ENCODE measurements at places on chromosomes 16 and 17.
A peak's percentile ranks its signal among the peaks of the same experiment; 100 is the strongest.

DNA sequence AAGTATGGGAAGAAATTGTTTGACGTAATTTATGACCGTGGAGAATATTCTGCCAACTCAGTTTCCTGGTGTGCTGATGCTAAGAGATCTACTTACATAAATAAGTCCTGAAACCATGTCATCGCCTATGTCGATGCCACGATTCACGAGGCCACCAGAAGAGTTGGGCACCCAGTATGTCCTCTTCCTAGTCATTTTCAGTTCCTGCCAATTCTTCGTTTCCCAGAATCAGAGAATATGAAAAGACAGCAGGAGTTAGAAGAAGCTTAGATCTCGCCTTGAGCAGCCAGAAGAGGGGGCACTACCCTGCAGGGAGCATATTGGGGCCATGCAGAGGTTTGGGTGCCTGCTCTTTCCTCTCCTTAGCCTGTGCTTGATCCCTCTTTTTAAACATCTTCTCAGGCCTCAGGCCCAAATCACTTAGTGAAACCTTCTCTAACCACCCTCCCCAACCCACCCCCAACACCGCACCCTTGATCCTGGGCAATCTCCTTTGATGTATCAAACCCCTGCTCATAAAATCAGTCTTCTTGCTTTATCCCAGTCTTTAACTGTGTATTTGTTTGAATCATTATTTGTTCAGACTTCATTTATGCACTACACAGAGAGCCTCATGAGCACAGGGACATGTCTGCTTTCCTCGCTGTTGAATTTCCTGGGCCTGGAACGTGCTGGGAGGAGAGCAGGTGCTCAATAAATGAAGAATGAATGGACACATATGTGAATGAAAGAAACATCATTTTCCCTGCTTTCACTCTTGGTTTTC is 12.2 kb upstream of the LONP2 start:
- DNase-seq: peak; percentile 59

GRCh38 chr17:31321481-31321880 is at the start of gene EVI2A:
TSS of gene EVI2A (minus strand) at chr17:31321622. CDS start at chr17:31319013, 2,609 bp downstream.
- DNase-seq: peak; percentile 68

GRCh38 chr17:83057793-83058265 is 21.6 kb upstream of the METRNL start:
- no peak for DNase-seq

- no peak for DNase-seq
Observed at GRCh38 chr16:14445937-14446715, 183.9 kb downstream of the PARN start.

DNA sequence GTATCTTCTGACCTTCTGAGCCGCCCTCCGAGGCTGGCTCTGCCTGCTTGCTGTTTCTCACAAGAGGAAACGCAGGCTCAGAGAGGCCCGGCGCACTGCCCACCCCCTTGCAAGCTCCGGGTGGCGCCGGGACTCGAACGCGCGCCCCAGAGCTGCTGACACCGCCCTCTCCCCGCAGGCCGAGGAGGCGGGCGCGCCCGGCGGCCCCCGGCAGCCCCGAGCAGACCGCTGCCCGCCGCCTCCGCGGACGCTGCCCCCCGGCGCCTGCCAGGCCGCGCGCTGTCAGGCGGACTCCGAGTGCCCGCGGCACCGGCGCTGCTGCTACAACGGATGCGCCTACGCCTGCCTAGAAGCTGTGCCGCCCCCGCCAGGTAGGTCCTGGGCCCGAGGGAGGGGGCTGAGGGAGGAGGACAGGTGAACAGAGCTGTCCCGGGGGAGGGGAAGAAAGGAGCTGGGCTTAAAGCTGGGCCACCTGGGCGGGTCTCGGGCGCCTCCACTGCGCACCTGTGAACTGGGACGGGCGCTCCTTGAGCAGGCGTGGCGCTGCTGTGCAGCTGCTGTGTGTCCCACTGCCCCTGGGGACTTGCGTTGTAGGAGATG is 18.2 kb downstream of the WFDC1 start:
- DNase-seq: no peak

DNA sequence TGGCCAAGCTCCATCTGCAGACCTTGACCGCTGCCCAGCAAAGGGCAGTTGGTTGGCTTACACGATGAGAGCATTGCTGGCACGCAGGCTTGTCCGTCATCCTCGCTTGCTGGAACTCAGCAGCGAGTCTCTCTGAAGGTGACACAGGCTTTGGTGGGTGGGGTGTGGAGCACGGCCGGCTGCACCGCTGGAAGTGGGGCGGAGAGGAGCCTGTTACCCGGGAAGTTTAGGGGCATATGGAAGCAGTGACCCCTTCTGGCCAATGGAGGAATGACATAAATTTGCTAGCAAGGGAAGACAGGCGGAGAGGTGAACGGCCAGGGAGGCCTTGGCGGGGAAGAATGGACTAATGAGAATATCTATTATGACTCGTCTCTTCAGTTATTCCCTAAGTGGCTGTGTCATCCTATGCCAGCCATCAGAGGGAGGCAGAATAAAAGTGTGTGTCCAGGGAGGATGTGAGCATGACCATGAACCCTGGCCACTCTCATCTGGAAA is 65.9 kb upstream of the SDK2 start:
- DNase-seq: peak; percentile 74

- DNase-seq: no peak
Observed at GRCh38 chr16:3234543-3234856, 458 bp downstream of the ZNF200 start.

GRCh38 chr17:48486557-48486956 is 44.3 kb downstream of the HOXB1 start:
- DNase-seq: peak; percentile 90

DNA sequence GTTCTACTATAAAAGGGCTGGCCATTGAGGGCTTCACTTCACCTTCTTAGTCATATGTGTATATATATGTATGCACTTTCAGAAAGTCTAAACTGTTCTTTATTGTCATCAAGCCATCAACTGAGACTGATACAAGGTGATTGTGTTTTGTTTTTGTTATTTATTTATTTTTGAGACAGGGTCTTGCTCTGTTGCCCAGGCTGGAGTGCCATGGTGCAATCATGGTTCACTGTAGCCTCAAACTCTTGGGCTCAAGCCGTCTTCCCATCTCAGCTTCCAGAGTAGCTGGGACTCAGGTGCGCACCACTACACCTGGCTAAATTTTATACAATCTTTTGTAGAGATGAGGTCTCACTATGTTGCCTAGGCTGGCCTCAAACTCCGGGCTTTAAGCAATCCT is 5.6 kb downstream of the ZNRF1 start:
- no peak for DNase-seq

DNA sequence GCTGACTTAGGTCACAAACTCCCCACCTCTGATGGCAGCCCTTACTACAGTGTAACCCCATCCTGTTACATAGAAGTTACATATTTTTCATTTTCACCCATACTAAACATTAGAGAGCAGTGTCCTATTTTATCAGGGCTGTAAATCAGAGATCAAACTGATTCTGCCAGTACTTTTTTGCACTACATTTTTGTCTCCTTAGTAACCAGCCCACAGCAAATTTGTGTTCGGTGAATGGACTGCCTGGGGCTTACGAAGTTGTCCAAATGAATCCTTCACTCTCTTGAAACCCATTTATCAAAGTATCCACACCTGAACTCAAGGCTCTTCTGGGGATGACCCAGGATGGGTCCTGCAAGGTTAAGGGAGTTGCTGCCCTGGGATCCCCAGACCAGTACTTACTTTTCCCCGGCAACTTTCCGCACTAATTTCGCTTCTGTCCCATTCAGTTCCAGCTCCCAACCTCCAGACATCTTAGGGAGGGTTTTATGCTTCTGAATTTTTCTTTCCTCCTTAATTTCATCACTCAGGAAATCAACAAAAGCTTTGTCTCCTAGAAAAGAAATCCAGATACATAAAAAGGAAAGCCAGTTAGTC is 1.1 kb downstream of the C1QBP start:
- DNase-seq: peak; percentile 30

- no peak for DNase-seq
Observed at GRCh38 chr16:53768167-53768566, 64.2 kb downstream of the FTO start.

GRCh38 chr17:59415397-59415796 is 83.9 kb downstream of the YPEL2 start:
- DNase-seq: no peak

DNA sequence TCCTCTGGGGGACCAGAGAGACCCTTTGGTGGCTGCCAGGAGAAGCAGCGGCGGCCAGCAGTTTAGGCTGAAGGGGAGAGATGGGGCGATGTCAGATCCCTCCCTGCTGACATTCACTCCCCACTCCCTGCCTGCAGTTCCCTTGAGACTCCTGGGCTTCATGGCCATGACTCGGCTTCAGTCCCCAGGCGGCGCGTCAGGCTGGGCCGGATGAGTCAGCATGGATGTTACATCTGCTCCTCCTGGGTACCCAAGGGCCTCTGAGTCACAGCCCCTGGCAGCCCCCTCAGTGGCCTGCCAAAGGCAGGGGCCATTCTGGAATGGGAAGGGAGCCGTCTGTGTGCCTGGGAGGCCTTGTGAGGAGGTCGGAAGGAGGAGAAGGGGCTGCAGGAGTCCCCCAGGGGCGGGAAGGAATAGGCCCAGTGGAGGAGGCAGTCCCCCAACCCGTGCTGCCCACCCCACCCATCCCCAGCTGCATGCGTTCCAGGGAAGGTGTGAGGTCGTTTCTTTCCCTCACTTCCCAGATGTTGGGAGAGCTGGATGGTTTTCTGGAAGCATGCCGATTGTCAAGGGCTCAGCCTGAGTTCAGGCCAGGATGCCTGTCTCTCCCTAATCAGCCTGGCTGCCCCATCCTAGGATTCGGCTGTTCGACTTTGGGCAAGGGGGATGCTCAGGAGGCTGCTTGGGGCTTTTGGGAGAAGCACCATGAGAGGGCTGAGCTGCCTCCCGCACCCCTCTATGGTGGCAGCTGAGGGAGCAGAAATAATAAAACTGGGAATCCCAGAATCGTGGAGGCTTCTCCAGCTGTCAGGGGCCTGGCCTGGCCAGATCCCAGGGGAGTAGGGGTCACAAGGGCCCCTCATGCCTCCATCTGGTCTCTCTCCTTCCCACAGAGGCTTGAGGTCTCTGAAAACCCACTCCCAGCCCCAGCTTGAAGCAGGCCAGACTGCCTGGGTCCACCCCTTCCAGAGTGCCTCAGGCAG is 9.7 kb downstream of the RHBDL3 start:
- peak; percentile 88 for DNase-seq

DNA sequence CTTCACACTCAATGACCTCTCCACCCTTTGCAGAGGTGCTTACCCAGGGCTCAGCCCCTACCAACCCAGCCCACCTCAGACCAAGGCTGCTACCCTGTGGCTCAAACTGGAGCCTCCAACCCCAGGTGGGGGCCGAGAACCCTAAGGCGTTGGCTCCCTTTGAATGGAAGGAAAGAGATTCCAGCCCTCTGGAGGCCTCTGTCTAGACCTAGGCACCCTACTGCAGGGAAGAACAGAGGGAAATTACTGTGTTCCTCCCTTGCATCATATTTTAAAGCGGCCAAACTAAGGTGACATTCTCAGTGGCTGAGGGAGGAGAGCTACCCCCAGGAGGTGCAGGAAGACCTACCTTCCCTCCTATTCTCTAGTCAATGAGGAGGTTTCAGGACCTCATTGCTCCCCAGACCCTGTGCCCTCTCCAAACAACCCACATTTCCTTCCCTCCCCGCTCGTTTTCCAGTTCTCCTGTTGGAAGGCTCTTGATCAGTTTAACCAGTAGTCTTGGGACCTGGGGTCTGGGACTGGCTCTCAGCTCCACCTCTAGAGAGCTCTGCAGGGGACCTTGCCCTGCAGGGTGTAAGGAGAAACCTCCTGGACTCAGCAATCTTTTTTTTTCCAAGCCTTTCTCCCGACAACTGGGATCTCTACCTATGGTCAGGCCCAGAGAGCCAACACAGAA is 5.5 kb upstream of the HOXB8 start:
- DNase-seq: no peak

DNA sequence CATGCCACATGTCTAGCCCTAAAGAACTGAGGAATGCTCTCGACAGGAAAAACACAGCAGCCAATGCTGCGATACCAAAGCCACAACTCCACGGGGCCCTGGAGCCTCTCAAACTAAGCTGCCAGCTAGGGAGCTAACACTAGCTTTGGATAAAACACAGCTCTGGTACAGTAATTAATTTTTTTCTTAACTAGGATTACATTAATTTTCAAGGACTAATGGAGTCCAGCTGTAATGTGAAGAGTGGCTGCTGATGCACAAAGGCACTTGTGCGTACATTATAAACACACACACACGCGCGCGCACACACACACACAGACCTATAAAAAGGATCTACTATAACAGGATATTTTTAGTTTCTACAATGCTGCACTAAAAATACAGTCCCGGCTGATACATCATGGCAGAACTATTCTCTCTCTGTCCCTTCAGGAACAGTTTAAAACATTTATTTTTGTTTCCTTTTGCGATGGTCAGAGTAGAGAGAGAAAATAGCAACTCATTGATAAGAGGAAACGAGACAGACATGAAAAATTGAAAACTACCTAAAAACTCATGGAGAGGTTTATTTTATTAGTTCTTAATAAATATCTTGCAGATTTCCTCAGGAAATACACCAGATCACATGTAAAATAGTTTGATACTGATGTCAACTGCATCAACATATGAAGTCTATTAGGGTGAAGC is 88.5 kb downstream of the SMG6 start:
- DNase-seq: peak; percentile 40

GRCh38 chr16:35234679-35235078 is 1775.3 kb downstream of the TP53TG3F start:
- no peak for DNase-seq

DNA sequence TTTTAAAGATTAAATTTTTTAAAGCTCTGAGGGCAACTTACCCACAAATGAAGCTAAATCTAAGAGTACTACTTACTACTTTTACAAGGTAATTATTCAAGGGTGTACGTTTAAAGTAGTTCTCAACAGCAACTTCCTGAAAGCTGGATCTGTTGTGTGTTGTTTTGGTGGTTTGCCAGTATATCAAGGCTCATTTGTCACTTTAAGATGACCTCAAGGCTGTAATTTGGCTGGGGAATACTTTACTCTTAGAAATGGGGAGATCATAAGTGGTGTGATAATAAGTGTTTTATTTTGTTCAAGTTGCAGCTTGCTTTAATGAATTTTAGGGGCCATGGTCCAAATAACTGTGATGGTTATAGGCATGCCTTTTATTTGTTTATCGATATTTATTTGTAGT is 30.4 kb downstream of the AP2B1 start:
- no peak for DNase-seq

DNA sequence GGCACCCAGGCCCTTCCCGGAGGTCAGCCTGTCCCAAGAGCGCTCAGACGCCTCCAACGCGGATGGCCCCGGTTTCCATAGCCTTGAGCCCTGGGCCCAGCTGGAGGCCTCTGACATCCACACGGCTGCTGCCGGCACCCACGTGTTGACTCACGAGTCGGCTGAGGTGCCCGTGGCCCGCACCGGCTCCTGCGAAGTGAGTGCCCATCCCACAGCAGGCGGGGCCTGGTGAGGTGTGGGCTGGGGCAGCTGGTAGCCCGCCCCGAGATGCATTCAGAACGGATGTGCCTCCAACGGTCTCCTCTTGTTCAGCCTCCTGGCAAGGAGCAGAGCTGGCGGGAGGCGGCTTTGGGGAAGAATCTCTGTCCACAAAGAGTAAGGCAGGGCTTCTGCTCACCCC is 2.7 kb downstream of the WDR90 start:
- DNase-seq: no peak

DNA sequence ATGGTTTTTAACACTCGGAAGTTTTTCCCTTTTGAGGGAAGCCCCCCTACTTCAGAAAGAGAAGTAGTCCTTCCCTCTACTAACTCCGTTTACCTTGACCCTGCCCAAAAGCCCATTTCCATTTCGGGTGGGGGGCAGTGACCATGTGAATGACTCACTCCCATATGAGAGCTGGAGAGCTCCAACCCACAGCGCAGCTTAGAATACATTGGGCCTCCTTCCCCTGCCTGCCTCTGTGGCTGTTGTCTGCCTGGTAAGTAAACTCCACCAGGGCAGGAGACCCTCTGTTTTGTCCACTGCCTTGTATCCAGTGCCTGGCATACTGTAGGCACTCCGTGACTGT is 985 bp downstream of the SGSM2 start:
- DNase-seq: peak; percentile 14
